ENCODE measurements at places on chromosomes 11 and 22.

- no peak for DNase-seq
Measured at GRCh38 chr22:46893281-46894020, 131.0 kb downstream of the TBC1D22A start.

DNA sequence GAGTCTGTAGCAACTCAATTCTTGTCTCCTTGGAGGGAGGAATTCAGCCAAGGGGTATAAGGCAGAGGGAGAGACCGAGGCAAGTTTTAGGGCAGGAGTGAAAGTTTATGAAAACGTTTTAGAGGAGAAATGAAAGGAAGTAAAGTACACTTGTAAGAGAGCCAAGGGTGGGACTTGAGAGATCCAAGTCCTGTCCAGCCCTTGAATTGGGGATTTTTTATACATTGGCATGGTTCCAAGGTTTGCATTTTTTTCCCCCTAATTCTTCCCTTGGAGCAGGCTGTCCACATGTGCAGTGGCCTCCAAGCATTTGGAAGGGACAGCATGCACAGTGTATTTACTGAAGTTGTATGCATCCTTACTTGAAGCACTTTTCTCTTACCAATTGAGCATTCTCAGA lies 192.1 kb downstream of the LUZP2 start:
- DNase-seq: no peak

DNA sequence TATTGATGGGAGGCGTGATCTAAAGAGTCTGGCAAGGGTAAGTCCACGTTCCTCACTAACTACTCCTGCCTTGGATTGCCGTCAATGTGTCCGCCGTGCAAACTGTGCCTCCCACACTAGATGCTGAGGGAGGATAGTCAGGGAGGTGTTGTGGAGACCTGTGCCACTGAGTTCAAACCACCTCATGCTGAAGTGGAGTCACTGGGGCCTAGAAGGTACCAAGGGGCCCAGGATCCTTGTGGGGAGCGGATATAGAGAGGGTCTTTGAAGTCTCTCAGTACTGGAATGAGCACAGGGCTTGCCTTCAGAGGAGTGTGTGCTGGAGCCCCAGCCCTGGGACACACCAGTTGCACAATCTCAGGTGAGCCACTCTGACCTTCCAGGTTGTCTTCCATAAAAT lies 27.1 kb upstream of the TMPRSS4 start:
- no peak for DNase-seq

- DNase-seq: no peak
Measured at GRCh38 chr22:48736593-48737460, 1090.8 kb downstream of the BRD1 start.

DNA sequence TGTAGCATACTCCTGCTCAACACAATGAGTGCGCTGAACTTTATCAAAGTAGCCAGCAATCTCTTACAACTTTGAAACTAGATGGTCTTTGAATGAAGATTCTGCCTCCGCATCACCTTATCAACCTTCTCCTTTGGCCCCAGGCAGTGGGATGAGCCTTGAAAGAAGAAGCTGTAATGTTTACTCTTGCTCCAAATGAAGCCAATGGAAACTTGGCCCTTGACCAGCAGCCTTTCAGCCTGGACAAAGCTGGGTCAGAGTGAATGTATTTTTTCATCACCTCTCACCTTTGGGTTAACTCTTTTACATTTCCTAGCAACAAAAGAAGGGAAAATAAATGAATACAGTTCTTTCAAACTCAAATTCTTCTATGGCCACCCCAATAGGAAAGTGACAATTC lies 359.1 kb downstream of the KCNA4 start:
- no peak for DNase-seq

DNA sequence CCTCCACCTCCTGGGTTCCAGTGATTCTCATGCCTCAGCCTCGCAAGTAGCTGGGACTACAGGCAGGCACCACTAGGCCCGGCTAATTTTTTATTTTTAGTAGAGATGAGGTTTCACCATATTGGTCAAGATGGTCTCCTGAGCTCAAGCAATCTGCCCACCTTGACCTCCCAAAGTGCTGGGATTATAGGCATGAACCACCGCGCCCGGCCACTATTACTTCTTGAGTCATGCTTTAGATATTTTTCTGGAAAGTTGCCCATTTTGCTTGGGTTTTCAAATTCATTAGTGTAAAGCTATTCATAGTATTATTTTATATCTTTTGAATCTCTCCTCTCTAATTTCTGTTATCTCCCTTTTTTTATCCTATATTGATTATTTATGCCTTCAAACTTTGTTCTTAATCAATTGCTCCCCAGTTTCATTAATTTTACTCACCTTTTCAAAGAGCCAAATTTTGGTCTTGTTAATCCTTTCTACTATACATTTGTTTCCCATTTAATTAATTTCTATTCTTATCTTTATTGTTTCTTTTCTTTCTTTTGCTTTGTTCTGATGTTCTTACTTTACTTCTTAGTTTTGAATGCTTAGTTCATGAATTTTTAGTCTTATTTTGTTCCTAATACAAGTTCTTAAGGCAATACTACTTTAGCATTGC lies 10.3 kb upstream of the RAC2 start:
- DNase-seq: no peak

GRCh38 chr11:121929581-121929980 lies 186.4 kb downstream of the BLID start:
- DNase-seq: no peak

DNA sequence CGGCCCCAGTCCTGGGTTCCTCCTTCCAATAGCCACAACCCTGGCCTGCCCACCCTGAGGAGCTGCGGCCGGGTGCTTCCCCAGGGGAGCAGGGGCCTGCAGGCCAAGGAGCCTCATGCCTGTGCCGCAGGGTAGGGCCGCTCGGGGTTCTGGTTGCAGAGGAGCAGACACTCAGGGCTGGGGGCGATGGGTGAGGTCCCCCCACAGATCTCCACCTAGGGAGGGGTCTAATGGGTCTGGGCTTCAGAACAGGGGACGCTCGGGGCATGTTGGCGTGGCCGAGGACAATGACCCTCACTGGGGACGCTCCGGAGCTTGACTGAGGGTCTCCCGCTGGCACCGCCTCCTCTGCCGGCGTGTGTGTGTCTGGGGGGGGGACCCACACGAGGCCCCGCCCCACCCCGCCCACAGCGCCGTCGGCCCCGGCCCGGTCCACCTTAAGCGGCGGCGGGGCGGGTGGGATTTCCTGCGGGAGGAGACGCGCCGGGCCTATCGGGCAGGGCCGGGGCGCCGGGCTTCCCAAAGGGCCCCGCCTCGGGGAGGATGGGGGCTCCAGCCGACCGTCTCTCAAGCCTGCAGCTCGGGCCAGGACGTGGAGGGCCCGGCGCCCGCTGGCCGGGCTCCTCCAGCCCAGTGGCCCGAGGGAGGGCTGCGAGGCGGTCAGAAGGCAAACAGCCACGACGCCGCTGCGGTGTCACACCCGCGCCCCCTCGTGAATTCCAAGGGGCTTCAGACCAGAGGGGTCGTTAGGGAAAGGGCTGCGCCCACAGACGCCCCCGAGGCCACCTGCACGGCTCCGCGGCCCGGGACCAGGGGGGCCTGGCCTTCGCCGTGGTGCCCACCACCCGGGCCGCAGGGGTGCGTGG lies 640 bp upstream of the ZDHHC8 start:
- peak; percentile 50 for DNase-seq

DNA sequence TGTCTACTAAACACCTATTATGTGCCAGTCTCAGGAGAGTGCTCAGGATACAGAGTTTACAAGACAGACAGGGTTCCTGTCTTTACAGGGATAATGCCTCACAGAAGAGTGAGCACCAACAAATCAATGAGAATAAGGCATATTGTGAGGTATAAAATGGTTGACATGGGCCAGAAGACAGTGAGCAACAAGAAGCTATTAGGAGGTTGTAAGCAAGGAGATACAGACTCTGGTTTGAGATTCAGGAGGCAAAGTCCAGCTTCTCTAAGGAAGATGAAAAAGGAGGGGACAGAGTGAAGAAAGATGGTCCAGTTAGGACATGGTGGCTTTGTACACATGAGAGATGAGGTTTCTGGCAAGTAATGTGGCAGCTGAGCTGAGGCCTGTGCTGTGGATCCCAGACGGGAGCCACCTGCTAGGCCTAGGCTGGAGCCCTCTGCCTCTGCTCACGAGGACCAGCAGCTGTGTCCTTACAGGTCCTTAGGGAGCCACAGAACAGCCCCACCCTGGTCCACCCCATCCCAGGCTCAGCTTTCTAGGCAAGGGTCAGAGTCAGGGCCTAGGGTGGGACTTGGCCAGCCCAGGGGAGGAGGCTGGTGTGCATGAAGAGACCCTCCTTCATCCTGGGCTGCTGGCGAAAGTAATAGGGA lies 110.5 kb downstream of the ZNF280B start:
- DNase-seq: no peak

GRCh38 chr22:21009638-21010425 lies 5.1 kb upstream of the P2RX6 start:
- DNase-seq: no peak

DNA sequence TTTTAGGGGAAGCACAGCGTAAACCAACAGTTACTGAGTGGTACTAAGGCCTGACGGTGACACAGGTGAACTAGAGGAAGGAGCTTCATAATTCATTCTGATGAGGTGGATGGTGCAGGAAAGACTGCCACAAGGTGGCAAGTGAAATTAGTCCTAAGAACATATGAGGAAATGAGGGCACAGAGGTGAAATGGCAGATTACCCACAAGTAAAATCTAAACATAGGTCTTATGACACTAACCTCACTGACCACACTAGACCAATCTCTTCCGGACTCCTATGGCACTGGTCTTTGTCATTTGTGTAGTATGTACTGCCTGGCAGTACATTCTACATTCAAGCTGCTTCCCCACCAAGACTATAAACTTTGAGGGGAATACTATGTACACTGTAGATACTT lies 20.2 kb downstream of the GAB2 start:
- DNase-seq: no peak

DNA sequence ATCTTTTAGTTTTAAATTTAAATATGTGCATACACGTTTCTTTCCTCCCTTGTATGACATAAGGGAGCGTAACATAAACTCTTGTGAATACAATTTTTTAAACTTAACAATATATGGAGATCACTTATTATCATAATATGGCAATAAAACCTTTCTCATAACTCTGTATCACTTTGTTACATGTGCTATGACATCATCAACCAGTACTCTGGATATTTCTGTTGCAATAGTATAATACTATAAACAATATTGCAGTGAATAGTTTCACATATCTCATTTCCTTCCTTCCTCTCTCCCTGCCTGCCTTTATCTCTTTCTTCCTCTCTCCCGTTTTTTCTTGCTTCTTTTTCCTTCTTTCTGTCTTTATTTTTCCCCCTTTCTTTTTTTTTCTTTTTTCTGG lies 1278.0 kb upstream of the CNTN5 start:
- no peak for DNase-seq

- no peak for DNase-seq
Measured at GRCh38 chr11:32701616-32702015, 92.8 kb downstream of the CCDC73 start.

DNA sequence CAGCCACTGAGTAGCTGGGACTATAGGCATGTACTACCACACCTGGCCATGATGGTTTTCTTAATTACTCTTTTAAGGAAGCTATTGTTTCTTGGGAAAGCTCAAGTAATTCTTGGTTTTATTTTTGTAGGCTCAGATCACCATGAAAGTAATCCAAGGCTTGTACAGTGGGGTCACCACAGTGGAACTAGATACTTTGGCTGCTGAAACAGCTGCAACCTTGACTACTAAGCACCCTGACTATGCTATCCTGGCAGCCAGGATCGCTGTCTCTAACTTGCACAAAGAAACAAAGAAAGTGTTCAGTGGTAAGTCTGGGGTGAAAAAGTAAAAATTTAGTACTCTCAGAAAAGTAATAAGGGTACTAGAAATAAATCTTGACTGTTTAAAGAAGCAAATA lies 11.3 kb downstream of the RRM1 start:
- DNase-seq: no peak

DNA sequence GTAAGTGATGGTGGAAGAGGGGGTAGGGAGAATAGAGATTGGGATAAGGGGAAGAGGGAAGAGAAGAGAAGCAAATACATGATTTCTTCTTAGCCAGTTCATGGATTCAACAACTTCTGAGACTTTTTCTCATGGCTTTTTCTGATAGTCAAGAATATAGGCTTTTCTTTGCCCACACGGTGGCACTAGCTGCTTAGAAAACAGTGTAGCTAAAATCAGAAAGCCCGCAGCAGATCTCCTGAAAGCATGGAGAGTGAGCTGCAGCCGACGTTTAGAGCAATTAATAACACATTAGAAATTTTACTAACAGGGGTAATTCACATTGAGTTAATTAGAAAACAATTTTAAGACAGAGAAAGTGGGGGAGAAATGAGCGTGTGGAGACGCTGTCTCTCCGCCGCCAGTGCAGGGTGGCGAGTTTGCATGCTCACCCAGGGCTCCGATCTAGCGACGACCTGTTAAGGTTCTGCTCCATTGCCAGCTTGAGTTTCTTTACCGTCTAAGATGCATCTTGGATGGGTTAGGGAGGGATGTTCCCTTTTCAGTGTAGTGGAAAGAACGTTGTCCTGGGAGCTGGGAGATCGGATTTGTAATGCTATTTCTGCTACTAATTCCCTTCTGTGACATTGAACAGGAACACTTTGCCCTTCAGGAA lies 3.3 kb upstream of the RAG1 start:
- DNase-seq: no peak

- no peak for DNase-seq
Measured at GRCh38 chr11:33884601-33885000, 7.3 kb downstream of the LMO2 start.

GRCh38 chr11:11306855-11307254 lies 46.2 kb downstream of the CSNK2A3 start:
- no peak for DNase-seq

- no peak for DNase-seq
Measured at GRCh38 chr22:36182857-36183256, 18.8 kb downstream of the APOL4 start.

DNA sequence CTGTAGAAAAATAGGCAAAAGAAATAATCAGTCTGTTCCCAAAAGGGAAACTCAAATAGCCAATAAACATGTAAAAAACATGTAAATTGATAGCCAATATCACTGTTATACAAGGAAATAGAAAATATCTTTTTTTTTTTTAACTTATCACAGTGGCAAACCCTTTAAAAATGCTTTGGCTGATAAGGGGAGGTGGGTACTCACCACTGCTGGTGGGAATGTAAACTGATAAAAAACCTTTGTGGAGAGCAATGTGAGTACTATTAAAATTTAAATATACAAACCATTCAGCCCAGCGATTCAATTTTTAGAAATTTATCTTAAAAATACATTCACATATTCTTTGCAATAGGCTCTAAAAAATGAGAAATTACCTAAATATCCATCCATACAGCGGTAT lies 3.6 kb downstream of the RPUSD4 start:
- DNase-seq: no peak

- DNase-seq: no peak
Measured at GRCh38 chr11:1300121-1300520, 9.3 kb downstream of the TOLLIP start.
